ENCODE measurements at places on chromosomes 13 and 19.

DNA sequence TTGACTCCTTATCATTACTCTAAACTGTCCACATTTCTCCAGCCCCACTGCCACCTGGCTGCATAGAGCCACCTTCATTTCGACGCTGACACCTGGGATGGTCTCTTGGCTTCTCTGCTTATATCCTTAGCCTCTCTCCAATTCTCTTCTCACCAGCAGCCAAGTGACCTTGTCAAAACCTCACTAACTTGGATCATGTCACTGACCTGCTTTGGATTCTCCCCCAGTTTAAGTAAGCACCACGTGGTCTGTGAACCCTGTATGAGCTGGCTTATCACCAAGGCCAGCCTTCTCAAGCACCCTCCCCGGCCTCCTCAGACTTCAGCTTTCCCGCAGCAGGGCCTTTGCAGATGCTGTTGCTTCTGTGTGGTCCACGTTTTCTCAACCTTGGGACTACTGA is 12.3 kb upstream of the GGACT start:
- DNase-seq = no peak

DNA sequence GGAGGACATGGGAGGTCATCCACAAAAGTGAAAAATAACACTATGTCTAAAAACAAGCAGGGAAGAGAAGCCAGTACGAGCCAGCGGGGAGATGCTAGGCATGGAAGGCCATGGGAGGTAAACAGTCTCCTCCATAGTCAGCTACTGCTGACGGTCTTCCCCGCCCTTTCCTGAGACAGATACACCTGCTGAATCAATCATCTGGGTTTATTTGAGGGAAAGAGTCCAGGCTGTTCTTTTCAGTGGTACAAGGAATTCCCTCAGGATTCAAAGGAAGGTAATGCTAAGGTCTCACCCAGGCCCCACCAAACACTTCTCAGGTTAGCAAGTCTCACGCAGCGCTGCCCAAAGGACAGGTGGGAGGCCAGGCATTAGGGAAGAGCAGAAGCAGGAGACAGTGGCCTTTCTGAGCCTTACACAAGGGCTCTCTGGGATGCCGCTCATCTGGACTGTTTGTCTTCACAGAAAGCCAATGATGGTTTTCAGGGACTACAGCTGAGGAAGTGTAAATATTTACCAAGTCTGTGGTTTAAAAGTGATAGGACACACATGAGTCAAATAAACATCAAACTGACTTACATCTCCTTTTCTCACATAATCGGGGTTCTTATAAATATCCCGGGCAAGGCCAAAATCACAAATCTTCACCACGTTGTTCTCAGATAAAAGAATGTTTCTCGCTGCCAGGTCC is 173.9 kb downstream of the FLT1 start:
- DNase-seq = no peak

DNA sequence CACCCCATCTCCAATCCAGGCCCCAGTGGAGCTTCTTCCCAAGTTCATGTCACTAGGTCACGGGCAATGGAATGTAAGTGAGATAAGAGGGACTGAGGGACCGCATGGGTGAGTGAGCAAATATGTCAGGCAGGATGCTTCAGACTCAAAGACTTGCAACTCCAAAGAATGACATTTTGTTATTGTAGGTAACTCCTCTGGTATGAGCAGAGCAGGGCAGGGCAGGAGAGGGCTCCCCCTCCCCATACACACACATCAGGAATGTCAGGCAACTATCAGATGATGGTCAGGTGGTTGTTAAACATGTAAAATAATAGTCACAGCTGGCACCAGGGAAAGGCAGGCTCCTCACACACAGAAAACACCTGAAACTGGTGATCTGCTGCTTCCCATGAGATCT is 10.6 kb downstream of the ERVV-2 start:
- DNase-seq = no peak

DNA sequence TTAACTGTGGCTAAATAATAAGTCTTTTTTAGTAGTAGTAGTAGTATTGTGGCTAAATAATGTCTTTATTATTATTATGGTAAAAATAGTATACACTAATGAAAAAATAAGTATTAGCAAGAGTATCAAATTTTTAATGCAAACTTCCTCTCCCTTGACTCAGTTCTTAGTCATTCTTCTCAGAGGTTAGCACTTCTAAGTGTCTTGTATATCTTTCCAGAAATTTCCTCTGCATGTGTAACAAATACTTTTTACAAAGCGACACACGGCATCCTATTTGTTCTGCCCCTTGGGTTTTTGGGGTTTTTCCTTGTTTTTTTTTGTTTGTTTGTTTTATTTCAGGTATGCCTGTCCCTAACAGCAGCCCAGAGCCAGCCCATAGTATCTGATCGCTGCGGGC is 20.9 kb downstream of the SIN3B start:
- DNase-seq = no peak

DNA sequence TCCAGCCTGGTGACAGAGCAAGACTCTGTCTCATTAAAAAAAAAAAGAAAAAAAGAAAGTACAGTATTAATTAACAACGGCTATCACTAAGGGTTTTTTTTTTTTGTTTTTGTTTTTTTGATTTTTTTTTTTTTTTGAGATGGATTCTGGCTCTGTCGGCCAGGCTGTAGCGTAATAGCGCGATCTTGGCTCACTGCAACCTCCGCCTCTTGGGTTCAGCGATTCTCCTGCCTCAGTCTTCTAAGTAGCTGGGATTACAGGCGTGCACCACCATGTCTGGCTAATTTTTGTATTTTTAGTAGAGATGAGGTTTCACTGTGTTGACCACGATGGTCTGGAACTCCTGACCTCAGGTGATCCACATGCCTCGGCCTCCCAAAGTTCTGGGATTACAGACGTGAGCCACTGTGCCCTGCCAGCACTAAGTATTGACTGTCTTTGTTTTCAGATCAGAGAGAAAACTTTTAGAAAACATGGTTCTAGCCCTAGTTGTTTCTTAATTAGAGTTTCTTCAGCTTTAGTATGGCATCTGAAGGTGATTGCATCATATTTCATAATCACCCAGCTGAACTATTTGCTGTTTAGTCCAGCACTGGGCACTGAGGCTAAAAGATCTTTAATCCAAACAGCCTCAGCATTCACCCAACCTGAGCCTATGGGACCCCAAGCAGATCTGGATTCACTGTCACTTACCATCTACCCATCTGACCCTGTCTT is 2.7 kb upstream of the GATAD2A start:
- no peak for DNase-seq

DNA sequence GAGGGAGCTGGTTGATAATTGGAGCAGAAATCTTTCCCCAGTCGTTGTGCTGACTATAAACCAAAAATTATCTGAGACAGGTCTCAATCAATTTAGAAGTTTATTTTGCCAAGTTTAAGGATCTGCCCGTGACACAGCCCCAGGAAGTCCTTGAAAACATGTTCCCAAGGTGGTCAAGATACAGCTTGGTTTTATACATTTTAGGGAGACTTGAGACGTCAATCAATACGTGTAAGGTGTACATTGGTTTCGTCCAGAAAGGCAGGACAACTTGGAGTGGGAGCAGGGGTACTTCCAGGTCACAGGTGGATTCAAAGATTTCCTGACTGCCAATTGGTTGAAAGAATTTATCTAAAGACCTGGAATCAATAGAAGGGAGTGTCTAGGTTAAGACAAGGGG is 17.6 kb downstream of the CFAP97D2 start:
- no peak for DNase-seq

DNA sequence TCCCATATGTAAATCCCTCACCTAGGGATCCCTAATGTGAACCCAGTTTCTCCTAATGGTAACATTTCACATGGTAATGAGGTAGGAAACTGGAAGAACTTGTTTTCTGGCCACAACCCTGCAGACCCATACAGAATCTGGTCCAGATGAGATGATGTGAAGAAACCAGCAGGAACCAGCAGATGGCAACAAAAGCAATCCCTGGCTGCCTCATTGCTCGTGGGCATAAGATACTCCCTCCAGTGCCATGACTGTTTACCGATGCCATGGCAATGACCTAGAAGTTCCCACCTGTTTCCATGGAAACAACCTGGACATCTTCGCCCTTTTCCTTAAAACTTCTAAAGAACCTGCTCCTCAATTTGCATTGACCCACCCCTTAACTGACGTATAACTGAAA is 1.4 kb upstream of the CD209 start:
- no peak for DNase-seq

GRCh38 chr19:6529351-6529750 is 1.5 kb upstream of the TNFSF9 start:
- no peak for DNase-seq

- DNase-seq = no peak
Observed at GRCh38 chr13:22427066-22427465, 753.7 kb upstream of the SGCG start.

DNA sequence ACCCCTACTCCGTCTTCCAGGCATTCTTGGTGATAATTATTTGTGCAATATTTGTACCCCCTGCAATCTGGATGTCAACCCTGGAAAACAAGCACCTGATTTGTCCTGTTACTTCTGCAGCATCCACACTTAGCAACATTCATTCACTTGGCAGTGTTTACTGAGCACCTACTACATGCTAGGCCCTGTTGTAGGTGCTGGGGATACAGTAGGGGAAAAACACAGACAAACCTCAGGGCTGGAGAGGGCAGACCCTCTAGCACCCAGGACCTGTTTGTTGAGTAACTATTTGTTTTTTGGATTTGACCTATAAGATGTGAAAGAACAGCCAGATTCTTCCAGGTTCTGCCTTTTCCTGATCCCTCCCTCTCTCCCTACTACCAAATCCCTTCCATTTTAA is 9.5 kb downstream of the NECTIN2 start:
- DNase-seq = no peak

DNA sequence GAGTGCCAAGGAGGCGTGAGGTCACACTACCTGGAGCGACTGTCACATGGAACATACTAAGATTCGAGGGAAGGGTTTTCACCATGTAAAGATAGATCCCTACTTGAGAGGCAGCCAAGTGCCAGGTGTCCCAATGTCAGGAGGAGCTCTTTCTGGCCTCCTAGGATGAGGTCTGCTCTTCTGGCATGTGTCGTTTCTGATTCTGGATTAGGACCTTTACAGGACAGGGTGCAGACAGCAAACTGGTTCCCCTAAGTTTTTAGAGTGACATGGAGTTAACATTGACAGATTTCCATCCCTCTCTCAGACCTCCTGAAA is 75.3 kb downstream of the ZNF536 start:
- DNase-seq = no peak

GRCh38 chr13:113142876-113143275 is 15.6 kb upstream of the PROZ start:
- no peak for DNase-seq

GRCh38 chr13:49812812-49813211 is 20.3 kb upstream of the KPNA3 start:
- no peak for DNase-seq

GRCh38 chr13:29908416-29909080 is 58.1 kb upstream of the UBL3 start:
- DNase-seq = no peak

DNA sequence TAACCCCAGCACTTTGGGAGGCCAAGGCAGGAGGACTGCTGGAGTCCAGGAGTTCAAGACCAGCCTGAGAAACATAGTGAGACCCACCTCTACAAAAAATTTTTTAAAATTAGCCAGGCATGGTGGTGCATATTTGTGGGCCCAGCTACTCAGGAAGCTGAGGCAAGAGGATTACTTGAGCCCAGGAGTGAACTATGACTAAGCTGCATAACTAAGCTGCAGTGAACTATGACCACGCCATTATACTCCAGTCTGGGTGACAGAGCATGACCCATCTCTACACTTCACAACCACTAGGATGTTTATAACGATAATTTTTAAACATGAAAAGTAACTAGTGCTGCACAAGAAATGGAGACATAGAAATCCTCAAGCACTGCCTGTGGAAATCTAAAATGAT is 352.7 kb upstream of the SGCG start:
- DNase-seq = no peak

GRCh38 chr13:34143637-34144036 is 325.7 kb downstream of the RFC3 start:
- no peak for DNase-seq

DNA sequence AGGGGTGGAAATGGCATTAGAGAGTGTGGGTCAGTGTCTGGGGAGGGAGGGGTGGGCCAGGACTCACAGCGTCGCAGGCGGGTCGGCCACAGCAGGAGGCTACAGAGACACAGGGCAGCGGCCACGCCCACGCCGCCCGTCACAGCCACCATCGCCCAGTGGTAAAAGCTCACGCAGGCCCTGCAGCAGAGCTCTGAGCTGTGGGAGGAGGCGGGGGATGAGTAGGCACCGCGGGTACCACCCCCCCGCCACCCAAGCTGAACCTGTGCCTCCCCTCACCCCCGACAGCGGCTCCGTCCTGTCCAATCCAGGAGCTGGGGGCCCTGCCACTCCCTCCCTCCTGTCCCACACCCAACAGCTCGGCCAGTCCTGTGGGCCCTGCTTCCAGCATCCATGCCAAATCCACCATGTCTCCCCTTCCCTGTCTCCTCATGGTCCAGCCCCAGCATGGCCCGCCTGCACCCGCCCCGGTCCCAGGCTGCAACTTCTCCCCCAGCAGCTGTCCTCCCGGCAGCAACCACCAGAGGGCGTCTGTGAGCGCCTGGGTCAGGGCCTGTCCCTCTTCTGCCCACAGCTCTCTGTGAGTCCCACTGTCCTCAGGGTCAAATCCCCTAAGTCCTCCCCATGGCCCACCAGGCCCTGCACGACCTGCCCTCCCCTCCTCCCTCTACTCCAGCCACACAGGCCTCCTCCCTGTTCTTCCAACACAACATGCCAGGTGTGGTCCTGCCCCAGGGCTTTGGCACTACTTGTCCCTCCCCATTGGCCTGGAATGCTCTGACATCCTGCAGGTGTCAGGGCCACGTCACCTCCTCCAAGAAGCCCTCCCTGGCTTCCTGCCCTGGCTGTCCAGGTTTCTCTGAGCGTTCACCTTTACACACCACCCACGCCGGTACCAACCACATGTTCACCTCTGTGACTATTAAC is 6.0 kb downstream of the TEKTIP1 start:
- peak; percentile 82 for DNase-seq

DNA sequence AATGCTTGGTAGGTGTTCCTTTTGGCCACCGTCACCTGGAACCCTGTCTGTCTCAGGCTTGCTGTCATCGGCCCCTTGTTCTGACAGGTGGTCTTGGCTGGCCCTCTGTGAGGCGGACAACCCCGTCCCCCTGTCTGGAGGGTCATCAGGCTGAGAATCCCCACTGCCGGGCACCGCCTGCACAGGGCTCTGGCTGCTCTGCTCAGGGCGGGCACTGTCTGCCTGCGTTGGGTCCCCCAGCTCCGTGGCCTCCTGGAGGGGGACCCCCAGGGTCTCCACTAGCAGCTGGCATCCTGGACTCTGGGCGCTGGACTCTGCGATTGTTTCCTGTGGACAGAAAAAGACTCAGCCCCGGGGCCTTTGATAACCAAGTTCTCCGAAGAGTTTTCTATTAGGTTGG is 13.2 kb downstream of the NANOS3 start:
- DNase-seq = no peak

- peak; percentile 24 for DNase-seq
Observed at GRCh38 chr13:91017031-91017668, 330.3 kb upstream of the MIR17HG start.

- no peak for DNase-seq
Observed at GRCh38 chr19:54882758-54883157, 8.7 kb downstream of the FCAR start.

- no peak for DNase-seq
Observed at GRCh38 chr13:49314344-49314882, 66.7 kb downstream of the CDADC1 start.

GRCh38 chr13:46172531-46172991 is 9.4 kb downstream of the LCP1 start:
- no peak for DNase-seq

- DNase-seq = no peak
Observed at GRCh38 chr13:44211286-44211685, 162.3 kb upstream of the SERP2 start.

Measured in colonic mucosa (tissue), 4 donors.